ENCODE measurements at places on chromosomes 11 and 22.

DNA sequence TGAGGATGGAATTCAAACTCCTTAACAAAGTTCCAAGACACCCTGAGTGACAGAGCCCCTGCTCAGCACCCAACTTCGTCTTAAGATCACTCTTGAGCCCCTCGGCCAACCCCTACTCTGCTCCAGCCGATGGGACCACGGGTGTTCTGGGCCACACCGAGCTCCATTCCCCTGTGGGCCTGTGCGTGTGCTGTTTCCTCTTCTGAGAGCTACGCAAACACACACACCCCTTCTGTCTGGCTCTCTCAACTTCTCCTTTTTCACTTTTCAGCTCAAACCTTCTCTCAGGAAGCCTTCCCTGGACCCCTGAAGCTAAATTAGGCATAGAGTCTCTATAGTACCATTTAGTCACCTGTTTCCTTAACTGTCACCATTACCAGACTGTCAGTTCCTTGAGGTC, 37.5 kb upstream of the NNMT start:
- DNase-seq: no peak

DNA sequence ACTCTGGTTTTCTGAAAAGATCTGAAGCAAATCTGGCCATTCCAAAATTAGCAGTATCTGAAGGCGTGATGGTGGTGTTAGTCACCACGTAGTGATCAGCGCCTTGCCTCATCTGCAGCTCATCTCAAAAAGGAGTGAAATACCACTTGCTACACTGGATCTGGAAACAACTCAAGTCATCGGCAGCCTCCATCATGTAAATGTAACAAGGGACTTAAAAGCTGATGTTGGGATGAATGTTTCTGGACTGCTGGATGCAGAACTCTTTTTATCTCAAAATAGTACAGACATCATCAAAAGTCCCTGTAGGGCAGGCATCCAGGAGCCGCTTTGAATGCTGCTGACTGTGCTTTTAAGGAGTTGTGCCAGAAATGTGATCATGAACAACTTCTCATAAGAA, 14.1 kb upstream of the APLP2 start:
- no peak for DNase-seq

DNA sequence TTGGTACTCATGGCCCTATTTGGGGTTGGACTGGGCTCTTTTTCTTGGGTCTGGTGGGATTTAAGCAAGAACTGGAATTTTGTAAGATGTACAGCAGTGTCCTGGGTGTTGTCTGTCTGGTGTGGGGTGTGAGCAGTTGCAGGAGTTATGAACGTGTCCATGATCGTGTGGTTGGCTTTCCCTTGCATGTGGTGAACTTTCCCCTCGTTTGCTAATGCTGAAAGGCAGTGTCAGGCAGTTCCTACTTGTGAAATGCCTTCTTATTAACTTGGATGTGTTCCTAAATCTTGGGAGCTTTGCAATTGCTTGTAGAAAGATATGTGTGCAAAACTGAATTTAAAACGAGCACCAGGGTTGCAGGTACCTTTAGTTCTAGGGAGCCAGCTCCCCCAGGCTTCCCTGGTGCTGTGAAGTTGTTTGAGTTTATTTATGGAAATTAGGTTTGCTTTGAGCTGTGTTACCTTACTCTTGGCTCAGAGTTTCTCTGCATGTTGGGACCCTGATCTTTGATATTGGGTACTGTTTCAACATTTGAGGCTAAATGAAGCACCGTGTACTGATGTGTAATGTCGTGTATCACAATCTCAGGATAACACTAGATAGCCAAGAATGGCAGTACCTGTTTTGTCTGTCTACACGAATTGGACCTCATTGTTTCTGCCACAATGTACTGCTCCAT, 35.8 kb upstream of the HSD17B12 start:
- DNase-seq: no peak

DNA sequence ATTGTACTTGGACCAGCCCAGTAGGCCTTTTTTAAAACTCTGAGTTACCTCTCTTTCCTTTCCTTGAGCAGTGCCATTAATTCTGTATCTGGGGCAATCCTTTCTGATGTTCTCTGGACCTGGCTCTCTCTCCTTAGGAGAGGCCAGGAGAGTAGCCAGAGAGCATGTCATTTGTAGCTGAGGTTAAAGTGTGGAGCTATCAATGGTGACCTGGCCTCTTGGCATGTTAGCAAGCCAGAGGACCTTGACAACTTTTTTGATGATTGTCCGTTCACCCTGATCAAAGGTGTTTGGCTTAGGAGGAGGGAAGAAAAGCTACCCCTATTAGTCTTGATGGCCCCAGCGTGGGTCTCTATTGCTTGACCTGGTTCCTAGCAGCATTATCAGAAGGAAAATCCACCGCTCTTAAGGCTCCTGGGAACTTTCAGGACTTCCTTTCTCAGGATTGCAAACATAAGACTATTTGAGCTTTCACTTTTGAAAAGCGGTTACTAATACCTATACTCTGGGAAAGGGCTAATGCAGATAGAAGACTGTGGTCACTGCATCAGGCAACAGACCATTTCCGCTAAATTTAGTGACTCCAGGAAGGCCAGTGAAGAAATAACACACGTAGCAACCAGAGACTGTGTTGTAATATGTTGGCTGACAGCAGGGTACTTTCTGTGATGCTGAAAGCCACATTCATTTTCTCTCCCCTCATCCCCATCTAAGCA, 18.2 kb downstream of the LIMK2 start:
- DNase-seq: no peak

DNA sequence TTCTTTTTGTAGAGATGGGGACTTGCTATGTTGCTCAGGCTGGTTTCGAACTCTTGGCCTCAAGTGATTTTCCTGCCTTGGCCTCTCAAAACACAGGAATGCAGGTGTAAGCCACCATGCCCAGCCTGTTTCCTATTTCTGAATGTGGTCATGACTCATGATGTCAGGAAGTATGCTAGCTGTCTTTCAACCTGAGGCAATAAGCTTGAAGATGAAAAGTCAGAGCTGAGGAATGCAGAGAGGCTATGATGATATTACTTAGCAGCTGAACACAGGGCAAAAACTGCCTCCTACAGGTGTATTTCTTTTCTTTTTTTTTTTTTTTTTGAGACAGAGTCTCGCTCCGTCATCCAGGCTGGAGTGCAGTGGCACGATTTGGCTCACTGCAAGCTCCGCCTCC, 9.0 kb upstream of the NUCB2 start:
- DNase-seq: no peak
